ENCODE measurements at places on chromosomes 7 and 10.

- DNase-seq, result no peak
Observed at GRCh38 chr10:7561216-7561893, 105.4 kb downstream of the ITIH5 start.

DNA sequence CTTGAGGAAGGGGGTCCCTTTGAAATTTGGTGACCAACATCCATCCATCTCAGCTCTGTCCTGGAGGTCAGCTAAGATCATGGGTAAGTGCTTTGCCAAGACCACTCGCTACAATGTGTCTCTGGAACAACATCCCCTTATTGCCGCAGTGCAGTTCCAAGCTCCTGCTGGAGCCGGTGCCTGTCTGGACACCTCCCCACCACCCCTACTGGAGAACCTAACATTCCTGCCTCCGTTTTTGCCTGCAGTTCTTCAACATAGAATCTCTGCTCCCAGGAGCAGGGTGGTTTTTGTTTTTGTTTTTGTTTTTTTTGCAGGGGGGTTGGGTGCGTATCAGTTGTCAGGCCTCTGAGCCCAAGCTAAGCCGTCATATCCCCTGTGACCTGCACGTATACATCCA is 51.2 kb upstream of the FXYD4 start:
- no peak for DNase-seq

DNA sequence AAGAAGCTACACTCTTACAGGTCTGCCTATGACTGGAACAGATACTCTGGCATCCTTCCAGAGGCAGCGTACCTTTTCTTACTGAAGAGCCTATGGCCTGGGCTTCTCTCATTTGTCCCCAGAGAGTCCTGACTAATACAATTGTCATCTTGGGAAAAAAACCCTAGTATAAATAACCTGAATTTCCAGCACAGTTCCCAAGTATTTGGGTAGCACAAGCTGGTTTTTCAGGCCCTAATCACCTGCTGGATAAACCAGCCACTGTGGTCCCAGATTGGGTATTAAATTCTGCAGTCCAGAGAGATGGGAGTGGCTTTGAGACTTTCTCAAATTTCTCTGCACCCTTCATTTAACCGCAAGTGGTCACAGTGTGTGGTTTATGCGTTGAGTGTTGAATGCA is 186.8 kb upstream of the NEBL start:
- DNase-seq, result no peak

DNA sequence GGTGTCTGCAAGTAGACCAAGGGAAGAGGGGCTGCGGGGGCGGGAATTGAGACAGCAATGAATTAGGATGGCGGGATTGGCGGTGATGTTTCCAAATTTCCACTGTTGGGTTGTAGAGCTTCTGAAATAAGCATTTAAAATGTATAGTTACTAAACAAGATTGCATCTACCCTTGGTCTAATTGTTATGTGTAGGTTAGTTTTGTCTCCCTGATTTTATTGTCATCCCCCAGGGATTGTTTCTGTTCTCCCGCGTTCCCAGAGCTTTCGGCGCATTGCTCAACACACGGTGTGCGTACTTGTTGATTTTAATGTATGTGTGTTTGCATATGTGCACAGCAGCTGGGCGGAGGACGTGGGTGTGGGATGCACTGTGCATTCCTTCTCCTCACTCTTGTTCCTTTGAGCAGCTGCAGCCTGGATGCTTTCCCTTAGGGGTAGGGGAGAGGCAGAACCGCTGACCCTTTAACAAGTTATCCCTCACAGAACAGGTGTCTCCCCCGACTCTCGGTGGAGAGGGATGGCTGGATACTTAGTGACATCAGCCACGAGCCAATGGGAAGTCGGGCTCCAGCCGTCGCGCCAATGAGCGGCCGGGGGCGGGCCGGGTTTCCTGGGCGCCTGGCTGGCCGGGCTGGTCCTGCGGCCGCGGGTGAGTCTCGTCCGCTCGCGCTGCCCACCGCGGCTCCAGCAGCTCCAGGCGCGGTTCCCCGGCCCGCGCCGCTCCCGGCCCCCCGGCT is at the start of gene TSPAN33:
TSS of gene TSPAN33 (plus strand) at position 613 of the 739 bp plus-strand sequence. CDS start 274 bp downstream, outside the sequence.
- no peak for DNase-seq

DNA sequence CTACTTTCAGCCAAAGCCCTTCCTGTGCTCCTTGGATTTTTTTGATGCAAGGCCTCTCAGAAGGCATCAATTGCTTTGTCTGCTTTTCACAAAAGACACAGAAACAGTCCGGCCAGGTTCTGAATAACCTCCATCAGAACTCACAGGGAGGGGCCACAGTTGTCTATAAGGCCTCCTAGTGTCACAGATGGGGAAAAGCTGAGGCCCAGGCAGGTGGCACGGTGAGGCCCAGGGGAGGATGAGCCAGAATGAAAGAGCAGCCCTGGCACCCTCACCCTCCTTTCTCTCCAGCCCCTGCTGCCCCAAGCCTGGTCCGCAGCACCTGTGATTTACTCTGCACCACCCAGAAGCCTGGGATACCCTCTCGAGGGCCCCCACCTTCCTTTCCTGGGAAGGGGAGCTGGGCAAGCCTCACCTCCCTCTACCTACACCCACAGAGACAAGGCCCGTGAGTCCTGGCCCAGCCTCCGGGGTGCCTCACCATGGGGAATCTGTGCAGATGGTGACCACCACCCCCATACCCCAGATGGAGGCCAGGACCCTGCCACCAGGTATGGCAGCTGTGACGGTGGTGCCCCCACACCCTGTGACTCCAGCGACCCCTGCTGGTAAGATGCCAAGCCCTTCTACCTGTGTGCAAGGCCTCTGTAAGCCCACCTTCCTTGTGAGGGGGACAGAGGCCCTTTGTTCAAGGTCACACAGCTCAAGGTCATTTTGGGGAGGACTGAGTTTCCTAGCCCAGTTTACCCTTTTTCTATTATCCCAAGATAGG is 26.2 kb upstream of the ZNF467 start:
- DNase-seq, result no peak

GRCh38 chr7:159109653-159110035 is 35.0 kb downstream of the VIPR2 start:
- no peak for DNase-seq

GRCh38 chr10:76080991-76081390 is 649.6 kb downstream of the LRMDA start:
- no peak for DNase-seq

DNA sequence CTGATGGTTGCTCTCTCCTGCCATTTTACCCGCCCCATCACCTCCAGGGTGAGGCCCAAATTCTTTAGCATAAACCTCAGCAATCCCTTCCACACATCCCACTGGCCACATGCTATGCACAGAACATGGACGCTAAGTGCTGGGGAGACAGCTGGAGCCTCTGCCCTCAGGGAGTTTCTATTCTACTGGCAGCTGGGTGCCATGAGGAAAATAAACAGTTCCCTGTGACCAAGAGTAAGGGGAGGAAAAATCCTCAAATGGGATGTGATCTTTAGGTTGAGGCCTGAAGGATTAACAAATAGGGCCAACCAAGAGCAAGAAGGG is 1.2 kb downstream of the PARP12 start:
- DNase-seq, result no peak

DNA sequence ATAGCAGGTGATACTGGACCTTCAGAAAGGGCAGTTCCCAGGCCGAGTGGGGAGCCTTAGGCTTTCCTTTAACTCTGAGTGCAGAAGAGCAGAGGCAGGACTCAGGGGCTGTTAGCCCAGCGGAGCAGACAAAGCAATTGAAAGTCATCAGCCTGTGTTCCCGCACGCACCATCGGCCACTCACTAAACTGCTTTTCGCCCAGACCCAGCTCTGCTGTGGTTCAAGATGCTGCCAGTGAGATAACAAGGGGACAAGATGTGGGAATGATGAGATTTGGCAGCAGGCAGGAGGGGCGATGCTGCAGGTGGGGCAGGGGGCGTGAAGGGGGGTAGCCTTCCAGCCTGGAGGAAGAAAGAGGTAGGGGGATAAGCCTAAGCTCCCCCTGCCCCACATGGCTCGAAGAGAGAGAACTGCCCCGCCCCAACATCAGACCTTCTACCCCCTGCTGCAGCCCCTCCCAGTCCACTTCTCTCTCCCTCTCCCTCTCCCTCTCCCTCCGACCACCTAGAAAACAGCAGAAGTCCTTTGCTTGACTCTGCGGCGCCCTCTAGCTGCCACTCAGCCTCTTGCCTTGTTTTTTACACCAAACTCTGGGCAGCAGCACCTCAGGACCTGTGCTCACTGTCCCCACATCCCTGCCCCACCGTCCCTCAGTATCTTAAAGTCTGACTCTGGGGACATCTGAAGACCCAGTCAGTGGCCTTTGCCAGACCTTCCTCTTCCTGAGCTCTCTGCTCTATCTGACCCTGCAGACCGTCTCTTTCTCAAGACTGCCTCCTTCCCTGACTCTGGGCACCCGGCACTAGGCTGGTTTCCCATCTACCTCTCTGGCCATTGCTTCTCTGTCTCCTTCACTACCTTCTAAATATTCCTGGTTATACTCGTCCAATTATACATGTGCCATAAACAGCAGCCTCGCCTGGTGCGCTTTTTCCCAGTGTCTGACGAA is 110.5 kb downstream of the C10orf105 start:
- no peak for DNase-seq

DNA sequence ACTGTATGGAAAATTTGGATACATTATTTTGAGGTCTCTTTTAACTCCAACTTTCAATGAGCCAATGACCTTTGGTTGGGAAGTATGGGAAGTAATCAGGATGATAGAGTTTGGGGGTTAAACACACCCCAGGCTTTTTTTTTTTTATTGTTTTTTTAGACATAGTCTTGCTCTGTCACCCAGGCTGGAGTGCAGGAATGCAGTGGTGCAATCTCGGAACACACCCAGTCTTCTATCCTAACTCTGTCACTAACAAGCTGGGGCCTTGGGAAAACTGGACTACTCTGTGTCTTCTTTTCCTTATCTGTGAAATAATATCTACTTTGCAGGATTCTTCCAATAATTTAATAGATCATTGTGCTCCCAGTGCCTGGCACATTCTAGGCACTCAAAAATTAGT is 37.6 kb upstream of the AGBL3 start:
- no peak for DNase-seq

DNA sequence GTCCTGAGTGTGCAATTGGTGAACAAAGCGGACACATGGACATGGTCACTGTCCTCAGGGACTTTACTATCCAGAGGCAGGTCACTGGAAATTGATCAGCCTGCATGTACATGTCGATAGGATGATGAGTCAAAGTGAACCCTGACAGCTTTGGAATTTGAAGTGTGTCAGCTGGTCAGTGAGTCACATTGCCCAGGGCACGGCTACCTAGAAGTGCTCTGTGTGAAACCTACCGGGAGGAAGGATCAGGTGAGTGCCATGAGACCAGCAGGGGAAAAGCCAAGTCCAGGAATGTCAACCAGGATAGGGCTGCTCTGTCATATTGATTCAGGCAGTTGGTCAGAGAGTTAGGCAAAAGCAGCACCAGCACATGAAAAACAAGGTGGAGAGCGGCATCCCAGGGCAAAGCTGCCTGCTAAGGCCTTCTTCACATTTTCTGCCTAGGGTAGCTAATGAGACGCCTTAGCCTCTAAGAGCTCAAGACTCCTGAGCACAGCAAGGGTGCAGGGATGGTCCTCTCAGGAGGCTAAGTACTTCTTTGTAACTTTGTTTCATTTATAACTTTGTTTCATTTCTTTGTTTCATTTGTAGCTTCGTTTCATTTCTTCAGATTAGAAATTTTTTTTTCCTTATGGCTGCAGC is 19.4 kb upstream of the PDCD4 start:
- no peak for DNase-seq

DNA sequence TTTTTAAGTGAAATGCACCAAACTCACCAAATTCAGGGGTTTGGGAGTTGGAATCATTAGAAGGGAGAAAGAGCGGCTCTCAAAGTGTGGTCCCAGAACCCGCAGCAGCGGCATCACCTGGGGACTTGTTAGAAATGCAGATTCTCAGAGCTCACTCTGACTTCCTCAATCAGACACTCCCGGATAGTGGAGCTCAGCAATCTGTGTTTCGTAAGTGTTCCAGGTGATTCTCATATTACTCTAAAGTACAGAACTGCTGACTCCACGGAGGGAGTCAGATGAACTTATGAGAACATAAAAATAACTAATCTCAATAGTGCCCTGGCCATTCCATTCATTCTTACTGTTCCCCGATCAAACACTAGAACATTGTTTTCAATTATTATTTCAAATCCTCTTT is 358.7 kb upstream of the MYO3A start:
- DNase-seq, result no peak

DNA sequence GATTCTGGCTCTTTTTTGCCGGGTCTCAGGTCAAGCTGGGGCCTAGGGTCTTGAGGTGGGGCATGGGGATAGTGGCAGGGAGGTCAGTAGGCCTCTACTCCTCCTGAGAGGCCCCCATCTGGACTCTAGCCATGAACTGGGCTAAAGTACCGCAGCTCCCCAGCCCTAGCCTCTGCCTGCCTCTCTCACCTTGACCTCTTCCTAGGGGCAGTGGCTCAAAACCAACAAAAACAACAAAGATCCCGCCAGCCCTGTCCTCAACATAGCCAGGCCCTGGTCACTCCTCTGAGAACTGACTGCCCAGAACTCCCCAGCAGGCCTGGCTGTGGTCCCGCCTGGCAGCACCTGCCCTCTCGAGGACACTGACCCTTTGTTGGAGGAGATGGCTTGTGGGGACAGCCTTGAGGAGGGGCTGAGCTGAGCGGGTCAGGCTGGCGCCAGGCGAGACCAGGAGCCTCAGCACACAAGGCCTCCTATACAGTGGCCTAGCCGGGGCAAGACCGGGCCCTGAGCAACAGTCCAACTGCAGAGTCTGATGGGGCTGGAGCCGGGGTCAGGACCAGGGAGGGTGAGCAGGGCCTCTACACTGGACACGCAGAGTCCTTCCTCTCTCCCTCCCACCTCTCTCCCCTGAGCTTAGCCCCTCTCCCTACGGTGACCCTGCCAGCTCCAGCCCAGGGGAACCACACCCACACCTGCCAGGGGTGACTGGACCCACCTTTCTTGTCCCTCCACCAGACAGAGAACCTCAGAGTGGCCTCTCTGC is 11.6 kb upstream of the PPIF start:
- DNase-seq, result no peak

DNA sequence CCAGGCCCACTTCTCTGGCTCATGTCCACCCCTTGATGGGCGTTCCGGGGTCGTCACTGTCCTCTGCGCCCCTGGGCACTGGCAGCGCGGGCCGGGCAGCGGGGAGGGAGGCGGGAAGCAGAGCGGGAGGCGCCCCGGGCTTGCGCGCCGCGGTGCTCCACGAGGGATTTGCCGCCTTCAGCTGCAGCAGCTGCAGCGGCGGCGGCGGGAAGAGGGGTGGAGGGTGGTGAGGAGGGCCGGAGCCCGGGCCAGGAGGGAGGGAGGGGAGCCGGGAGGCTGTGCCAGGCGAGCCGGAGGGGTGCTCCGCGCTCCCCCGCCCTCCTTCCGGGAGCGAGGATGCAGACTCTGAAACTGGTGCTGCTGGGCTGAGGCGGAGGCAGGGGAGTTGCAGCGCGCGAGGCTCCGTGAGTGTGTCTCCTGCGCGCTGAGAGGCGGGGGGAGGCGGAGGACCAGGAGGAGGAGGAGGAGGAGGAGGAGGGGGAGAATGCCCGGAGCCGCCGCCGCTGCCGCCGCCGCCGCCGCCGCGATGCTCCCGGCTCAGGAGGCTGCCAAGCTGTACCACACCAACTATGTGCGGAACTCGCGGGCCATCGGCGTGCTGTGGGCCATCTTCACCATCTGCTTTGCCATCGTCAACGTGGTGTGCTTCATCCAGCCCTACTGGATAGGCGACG is at the start of gene LHFPL3:
TSS of gene LHFPL3 (plus strand) at position 308 of the 674 bp plus-strand sequence.
- no peak for DNase-seq

Measured in cortex of kidney (tissue), 1 donor.